ENCODE measurements at places on chromosomes 2 and 18.

DNA sequence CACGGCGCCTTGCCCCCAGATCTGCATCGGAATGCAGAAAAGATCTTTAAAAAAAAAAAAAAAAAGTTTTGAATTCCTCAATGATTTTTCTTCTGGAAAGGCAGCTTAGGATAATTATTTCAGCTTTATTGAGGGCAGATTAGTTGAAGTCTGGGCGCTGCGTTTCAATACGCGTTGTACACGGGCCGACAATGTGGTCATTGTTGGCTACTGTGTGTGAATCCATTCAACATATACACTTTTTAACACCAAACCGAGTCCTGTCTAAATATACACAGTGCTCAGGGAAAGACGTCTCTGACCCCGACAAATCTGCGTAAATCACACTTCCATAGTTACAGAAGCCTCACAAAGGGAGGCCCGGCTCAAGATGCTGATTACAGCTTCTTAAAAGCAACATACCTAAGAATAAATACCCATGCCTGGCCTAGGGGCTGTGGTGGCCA, 1.4 kb upstream of the SIX3 start:
- no peak for DNase-seq

DNA sequence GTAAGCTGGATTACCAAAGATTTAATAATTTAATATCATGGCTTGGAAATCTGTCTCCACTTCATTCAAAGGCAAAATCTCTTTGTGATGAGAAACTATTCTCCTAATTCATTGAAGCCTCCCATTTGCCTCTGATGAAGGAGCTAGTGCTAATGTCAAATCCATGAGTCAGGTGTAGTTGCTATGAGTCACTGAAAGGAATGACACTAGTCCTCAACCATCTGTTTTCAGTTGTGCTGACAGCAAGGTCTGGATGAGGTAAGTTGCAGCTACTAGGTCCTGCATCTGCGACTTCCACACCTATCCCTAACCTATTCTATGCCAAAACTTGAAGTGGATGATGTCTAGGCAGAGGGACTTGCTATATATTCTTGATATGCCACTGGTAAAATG, 324.0 kb upstream of the UBE2E3 start:
- DNase-seq = no peak

- DNase-seq = no peak
Measured at GRCh38 chr2:233124421-233125080, 64.4 kb downstream of the INPP5D start.

GRCh38 chr18:13335903-13336302, 117.3 kb downstream of the LDLRAD4 start:
- no peak for DNase-seq

DNA sequence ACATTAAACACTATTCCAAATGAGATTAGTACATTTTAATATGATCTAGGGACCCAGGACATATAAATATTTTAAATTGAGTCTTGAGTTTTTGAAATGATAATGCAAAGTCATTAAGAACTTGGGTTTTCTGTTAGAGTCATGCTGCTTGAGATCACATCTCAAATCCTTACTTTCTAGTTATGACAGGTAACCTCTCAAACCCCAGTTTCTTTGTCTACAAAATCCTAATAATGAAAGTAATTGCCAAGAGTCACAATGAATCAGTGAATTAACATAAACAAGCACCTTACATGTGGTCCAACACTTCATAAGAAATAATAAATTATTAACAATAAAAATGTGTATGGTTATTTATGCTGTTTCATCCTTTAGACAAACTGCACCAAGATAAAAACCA, 607.6 kb downstream of the LRP1B start:
- no peak for DNase-seq

- peak; percentile 42 for DNase-seq
Measured at GRCh38 chr2:10659898-10660568, 29.7 kb downstream of the NOL10 start.

DNA sequence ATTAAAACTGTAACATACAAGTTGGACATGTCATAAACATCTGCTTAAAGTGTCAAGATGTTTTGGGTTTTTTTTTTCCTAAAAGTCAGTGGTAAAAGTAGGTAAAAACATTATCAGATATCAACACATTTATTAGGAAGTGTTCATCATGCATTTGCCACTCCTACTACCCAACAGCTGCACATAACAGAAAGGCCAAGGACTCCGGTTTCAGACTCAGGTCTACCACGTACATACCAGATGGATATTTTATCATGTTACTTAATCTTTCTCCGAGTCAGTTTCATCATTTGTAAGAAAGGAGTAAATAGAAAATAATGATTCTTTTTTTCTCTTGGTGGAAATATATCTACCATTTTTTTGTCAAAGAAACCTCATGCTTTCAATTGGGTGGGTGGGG, 192.3 kb downstream of the UBE2E3 start:
- DNase-seq = no peak

DNA sequence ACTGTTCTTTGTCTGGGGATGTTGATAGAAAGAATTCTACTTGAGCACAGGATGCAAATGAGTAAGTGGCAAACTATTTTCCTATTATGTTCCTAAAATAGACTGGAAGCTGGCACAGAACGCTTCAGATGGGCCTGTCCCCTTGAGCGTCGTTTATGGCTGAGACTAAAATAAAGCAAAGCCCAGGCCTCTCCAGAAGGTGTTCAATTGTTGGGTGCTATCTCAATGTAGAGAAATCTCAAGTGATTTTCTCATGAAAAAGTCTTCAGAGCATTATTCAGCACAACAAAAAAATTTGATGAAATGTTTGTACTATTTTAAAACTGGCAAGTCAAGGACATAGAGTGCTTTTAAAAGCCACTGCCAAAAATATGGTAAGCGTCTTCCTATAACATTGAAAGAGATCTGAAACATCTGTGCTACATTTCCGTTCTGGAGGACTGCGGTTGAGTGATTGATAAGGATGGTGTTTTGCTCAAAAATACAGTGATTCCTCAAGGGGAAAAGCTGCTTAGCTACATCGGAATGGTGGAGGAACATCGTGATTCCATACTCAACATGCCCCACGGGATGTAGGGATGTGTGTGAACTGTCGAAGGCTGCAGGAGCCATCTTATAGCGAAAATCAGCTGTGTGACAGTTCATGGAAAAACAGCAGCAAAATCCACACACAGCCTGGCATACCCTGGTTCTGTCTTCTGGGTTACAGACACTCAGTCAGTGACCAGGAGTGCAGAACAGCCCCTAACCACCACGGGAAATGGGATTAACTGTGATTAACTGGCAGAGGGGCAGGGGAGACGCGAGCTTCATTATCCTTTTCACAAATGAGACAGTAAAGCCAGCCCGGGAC, 10.4 kb upstream of the LRRFIP1 start:
- no peak for DNase-seq

DNA sequence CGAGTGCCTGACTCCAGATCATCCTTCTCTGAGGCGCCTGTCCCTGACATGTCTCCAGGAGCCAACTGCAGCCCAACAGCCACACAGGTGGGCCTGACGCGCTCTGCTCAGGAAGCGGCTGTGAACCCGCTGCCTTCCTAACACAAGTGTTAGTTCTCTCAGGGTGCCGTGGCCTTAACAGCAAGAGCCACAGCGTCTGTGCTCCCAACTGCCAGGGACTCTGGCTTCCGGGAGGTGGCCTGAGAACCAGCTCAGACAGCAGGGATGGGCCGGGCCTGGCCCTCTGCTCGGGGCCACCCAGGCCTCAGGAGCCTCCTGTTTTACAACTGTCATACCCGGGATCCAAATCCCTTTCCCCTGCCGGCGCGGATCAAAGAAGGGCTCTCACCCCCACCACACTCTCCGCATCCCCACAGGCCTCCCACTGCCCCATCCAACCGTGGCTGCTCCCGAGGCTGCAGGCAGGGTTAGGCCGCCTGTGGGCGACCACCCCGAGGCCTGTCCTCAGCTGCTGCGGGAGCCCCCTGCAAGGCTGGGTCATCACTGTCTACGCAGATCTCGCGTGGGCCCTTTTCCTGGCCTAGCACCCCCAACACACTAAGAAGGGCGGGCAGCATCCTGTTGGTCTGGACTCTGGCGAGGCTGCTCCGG, 114.2 kb upstream of the ZNF236 start:
- DNase-seq = no peak

GRCh38 chr18:56510108-56510507, 128.3 kb downstream of the TXNL1 start:
- no peak for DNase-seq

- no peak for DNase-seq
Measured at GRCh38 chr2:165016772-165017411, 61.6 kb upstream of the SLC38A11 start.
